ENCODE measurements at places on chromosomes 7 and 10.
A peak's percentile ranks its signal among the peaks of the same experiment; 100 is the strongest.

DNA sequence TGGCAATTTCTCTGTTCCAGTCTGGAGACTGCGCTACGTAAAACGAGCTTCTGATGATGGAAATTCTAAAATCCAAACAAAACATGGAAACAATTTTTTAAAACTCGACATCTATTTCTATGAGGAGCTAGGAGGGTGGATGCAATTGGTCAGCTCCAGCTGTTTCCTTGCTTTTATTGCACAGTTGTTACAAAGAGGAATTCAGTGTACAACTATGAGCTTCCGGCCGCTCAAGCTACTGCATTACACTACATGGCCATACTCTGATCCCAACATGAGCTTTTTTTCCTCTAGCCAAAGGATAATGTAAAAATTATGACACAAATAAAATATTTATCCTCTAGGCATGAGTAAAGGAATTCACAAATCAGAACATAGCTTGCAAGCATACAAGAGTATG lies 403.1 kb upstream of the C7orf33 start:
- peaks cover 6% of the 10 kb centered on the region for H3K4me1 ChIP-seq
- no peak for DNase-seq
- H3K36me3 ChIP-seq: no peaks in the 10 kb centered on the region

DNA sequence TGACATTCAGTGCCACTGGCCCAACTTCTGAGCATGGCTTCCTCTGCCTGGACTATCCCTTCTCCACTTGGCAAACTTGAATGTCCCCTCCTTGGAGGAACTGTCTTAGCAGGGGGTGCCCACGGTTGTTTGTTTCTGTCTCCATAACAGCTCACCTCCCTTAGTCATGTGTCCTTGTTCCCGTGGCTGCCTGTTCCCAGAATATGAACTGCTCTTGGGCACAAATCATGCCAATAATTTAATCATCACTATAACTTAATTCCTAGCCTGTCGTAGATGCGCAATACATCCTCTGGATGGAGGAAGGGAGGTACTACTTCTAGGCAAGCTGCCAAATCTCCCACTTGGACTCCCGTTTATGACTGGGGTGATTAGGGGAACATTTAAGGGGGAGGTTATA lies 173.1 kb downstream of the MYOF start:
- H3K4me3 ChIP-seq: no peak overlapping the region
- H3K4me1 ChIP-seq: no peaks in the 10 kb centered on the region
- no peaks in the 10 kb centered on the region for H3K27me3 ChIP-seq
- H3K36me3 ChIP-seq: no peaks in the 10 kb centered on the region
- no peak overlapping the region for H3K27ac ChIP-seq

GRCh38 chr10:21130108-21130507 lies 233.0 kb upstream of the NEBL start:
- no peaks in the 10 kb centered on the region for H3K4me1 ChIP-seq
- H3K4me3 ChIP-seq: no peak overlapping the region
- no peaks in the 10 kb centered on the region for H3K36me3 ChIP-seq

DNA sequence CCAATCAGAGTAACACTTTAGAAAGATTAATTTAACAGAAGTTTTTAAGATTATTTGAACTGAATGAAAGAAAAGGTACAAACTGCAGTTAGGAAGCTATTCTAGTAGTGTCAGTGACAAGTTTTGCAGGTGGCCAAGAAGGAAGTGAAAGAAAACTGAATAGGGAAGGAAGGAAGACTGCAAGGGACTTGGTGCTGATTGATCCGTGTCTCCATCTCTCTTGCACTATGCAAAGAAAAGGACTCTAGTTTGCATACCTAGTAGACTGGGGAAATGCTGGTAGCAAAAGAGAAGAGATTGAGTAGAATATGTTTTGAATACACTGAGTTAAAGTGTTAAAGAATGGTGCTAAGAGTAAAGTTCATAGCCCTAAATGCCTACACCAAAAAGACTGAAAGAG lies 33.0 kb downstream of the OR6V1 start:
- DNase-seq: no peak
- H3K27me3 ChIP-seq: no peaks in the 10 kb centered on the region
- no peaks in the 10 kb centered on the region for H3K36me3 ChIP-seq
- no peaks in the 10 kb centered on the region for H3K4me1 ChIP-seq
- no peak overlapping the region for H3K27ac ChIP-seq

DNA sequence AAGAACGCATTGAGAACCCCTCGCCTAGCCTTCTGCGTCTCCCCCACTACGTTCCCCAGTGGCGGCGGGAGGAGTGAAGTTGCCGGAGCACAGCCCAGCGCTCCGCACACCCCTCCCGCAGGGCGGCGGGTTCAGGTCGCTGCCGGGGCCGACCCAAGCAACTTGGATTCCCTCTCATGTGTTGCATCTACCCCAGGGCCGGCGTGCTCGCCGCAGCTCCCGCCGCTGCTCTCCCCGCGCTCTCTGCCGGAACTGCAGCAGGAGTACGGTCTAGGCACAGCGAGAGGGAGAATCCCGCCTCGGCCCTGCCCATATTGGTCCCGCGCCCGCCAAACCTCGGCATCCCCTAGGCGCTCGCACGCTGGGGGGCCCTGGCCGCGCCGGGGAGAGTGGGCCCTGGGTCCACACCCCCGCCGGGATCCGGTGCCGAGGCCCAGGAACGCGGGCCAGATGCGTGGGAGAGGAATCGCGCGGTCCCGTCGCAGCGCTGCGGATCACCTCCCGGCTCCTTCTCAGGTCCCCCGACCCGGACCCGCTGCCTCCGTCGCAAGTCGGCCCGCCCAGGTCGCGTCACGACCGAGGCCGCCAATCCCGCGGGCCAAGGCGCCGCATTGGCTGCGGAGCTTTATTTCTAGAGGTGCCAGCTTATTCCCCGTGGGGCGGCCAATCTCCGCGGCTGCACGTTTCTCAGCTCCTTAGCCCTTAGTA lies 648 bp upstream of the TMEM243 start:
- peaks cover 4% of the 10 kb centered on the region for H3K4me1 ChIP-seq
- no peaks in the 10 kb centered on the region for H3K36me3 ChIP-seq
- no peaks in the 10 kb centered on the region for H3K27me3 ChIP-seq
- peak overlapping the region; percentile 88 for H3K4me3 ChIP-seq
- DNase-seq: peak; percentile 82

DNA sequence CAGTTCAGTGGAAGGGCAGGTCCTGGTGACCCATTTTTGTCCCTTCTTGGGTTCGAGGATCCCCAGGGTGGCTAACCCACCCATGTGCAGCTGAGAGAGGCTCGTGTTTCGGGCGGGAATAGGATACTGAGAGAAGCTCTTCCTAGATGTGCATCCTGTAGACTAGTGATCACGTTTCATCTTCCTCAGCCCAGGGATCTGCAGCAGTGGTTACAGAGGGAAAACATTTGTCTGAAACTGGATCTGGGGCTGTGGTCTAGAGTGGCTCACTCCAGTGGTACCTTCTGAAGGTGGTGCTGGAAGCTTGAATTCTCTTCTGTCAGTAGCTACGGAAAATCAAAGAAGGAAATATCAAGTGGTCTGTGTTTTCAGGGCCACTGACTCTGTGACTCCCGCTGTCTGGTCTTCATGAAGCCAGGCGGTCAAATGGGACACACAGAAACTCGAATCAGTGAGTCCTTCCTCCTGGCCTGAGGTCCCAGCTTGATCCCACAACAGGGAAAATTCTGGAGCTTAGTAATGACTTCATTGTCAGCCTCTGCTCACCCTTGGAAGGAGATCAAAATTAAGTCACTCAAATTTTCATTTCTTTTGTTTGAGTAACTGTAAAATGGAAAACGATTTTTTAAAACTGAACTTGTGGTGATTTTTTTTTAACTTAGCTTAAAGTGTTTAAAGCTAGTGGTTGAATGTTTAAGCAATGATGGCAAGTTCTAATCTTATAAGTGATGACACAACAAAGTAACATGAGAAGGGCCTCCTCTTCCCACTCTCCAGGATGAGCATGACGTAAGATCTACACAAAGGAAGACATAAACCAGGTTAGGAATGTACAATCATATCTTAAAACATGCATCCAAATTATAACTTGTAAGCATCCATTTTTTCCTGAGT lies 469.3 kb upstream of the KLF6 start:
- no peaks in the 10 kb centered on the region for H3K4me1 ChIP-seq
- DNase-seq: no peak
- H3K36me3 ChIP-seq: no peaks in the 10 kb centered on the region
- no peaks in the 10 kb centered on the region for H3K27me3 ChIP-seq
- H3K27ac ChIP-seq: no peak overlapping the region

- H3K4me3 ChIP-seq: no peak overlapping the region
- H3K27ac ChIP-seq: no peak overlapping the region
- H3K27me3 ChIP-seq: no peaks in the 10 kb centered on the region
- no peak for DNase-seq
Measured at GRCh38 chr7:20307119-20307518, 23.6 kb upstream of the ITGB8 start.
